ENCODE measurements at places on chromosomes 5 and 9. TPM values are rescaled to one million over a fixed set of nuclear protein-coding genes. Genes with fewer than 3 reads are reported as not detected.

Gene UQCRQ
- total RNA-seq = 130 TPM

Gene SPATA31D4
- total RNA-seq = not detected

Gene MSANTD3
- total RNA-seq = 66.5 TPM

Gene KLHL3
- 1.2 TPM for total RNA-seq

Gene LHFPL2
- 84.7 TPM for total RNA-seq

Gene ANKRD34B
- not detected for total RNA-seq

Gene FAM200C
- total RNA-seq = 6.0 TPM

Gene OR1K1
- not detected for total RNA-seq

Gene ROR2
- total RNA-seq = 20.9 TPM

Gene STK10
- total RNA-seq = 28.6 TPM

Gene SMIM33
- not detected for total RNA-seq

Gene SMC2
- 30.7 TPM for total RNA-seq

Gene ADRB2
- 1.3 TPM for total RNA-seq

Gene PPP3R2
- total RNA-seq = not detected

Gene COX7C
- 256 TPM for total RNA-seq

Gene N4BP3
- total RNA-seq = 2.2 TPM

Gene SMIM32
- total RNA-seq = not detected

Gene SPATA6L
- 0.15 TPM for total RNA-seq

Gene CD72
- 2.0 TPM for total RNA-seq

Gene MYMK
- total RNA-seq = not detected

Gene ADCY2
- total RNA-seq = 0.15 TPM

Gene CCIN
- total RNA-seq = 1.7 TPM

Gene CDX1
- total RNA-seq = 0.17 TPM

Gene ZBTB43
- total RNA-seq = 9.8 TPM

Gene C9
- total RNA-seq = not detected

Gene SAXO1
- 0.17 TPM for total RNA-seq

Gene CD274
- total RNA-seq = 3.3 TPM

Gene SUSD3
- total RNA-seq = 1.3 TPM

Gene PCDHB8
- total RNA-seq = not detected

Gene SPAG8
- total RNA-seq = 1.5 TPM

Gene PCA3
- not detected for total RNA-seq

Gene PAPPA
- total RNA-seq = 8.7 TPM

Gene NMRK1
- total RNA-seq = 15.1 TPM

Gene CARTPT
- total RNA-seq = not detected

Gene FGF1
- 2.6 TPM for total RNA-seq

Gene CACFD1
- 8.7 TPM for total RNA-seq

Gene CCDC180
- total RNA-seq = 5.5 TPM

Gene GOLGA1
- 16.6 TPM for total RNA-seq

Gene IL9
- not detected for total RNA-seq

Gene LCN2
- total RNA-seq = not detected

Gene TRPM6
- total RNA-seq = under 0.01 TPM

Gene LRRTM2
- 2.6 TPM for total RNA-seq

Gene RAB3C
- total RNA-seq = not detected
